Hypothalamus (tissue), 51 donors: ENCODE measurements at places on chromosomes 11 and 22.

DNA sequence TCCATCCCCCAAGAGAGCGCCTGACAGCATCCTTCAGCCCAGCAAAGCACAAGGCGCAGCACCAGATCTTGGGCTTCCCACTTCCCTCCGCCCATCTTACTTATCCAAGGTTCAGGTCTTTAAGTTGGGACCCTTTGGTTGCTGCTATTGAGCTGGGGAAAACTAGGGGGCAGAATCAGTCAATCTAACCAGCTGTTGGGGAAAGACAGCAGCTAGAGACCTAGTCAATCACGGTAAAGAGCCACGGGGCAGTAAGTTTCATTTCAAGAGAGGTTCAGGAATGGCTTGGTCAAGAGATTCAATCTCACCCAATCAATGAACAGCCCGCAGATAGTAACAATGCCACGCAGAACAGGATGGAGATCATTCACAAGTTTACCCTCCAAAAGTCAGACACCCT lies 1.7 kb downstream of the ABTB2 start:
- no peak for DNase-seq

DNA sequence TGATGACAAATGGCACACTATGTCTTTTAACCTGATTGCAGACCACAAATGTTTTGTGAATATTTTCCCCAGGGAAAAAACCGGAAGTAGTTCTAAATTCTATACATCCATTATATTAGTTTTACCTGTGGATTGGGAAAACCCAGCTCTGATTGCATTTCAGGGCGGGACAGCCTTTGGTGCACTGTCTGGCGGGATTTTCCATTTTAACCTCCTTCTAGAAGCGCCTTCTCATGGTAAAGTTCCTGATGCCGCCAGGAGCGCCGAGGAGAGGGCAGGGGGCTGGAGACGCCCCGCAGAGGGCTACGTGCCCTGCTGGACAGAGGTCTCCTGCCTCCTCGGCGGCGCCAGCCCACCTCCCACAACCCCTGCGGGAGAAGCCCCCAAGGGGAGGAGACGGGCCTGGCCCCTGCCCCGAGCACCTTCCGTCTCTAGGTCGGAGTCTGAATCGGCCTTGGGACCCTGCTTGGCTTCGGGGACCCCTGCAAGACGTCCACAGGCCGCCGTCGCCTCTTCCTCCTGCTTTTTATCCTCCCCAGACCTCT lies 1.2 kb upstream of the P2RX6 start:
- no peak for DNase-seq

DNA sequence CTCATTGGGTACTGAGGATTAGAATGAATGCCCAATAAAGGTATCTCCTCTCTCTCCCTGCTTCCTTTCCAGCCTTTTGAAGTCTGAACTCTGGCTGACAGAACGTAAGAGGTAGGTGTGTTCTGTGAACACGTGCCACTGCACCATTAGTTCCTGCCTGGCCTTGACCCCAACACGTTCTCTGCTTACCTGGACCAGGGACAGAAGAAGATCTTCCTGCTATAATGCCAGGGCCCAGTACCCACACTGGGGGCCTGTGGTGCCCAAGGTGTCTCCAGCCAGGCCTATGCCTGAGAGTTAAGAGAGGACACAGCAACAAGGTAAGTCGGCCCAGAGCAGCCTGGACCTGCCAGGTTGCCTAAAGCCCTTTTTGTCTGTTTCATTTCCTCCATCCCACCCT lies 147.7 kb upstream of the TIMP3 start:
- no peak for DNase-seq

GRCh38 chr11:44861849-44862557 lies 88.7 kb downstream of the TP53I11 start:
- DNase-seq = peak; percentile 4

GRCh38 chr11:43712676-43713075 lies 32.1 kb downstream of the HSD17B12 start:
- no peak for DNase-seq

DNA sequence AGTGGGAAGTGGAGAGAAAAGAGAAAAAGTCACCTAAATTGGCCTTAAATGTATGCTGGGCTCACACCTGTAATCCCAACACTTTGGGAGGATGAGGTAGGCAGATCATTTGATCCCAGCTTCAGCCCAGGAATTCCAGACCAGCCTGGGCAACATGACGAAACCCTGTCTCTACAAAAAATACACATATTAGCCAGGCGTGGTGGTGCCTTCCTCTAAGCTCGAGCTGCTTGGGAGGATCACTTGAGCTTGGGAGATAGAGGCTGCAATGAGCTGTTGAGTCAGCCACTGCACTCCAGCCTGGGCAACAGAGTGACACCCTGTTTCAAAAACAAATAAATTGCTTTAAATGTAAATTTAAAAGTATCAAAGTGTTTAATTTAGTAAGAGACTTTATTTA lies 3.9 kb downstream of the CBL start:
- DNase-seq = no peak

- DNase-seq = no peak
These were observed 9.7 kb downstream of the TSPAN32 start for GRCh38 chr11:2311353-2312133.

DNA sequence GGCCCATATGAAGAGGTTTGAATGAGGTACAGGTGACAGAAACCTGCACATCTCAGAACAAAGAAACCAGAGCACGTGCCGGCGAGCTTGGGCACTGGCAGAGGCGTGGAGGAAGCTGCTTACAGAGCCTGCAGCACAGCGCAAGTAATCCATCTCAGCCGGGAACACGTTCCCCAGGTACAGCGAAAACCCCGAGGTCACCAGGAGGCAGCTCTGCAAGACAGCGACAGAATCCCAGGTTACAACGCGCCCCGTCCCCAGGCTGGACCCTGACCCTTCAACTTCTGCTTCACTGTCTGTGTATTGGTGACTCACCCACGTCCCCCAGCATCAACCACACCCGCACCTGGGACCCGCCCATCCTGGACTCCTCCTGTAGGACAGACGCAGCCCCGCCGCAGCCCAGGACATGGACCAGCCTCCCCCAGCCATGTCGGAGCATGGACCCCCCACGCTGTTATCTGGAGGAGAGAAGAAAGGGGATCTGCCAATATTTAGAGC lies 2.2 kb downstream of the MLC1 start:
- DNase-seq = no peak

DNA sequence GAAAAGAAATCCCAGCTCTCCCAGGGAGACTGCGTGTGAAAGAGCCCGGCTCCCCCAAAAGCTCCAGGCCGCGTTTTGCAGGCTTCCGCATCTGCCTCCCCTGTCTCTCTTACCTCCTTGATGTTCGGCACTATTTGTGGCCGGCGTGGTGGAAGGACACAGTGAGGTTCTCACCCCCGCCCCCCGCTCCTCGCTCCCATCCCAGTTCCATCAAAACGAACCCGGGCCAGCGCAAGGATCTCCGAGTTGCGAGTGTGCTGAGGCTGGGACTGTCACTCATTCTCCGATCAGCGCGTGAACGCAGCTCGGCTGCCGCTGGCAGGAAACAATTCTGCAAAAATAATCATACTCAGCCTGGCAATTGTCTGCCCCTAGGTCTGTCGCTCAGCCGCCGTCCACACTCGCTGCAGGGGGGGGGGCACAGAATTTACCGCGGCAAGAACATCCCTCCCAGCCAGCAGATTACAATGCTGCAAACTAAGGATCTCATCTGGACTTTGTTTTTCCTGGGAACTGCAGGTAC lies at the start of gene NCAM1:
Gene NCAM1, plus strand, starts transcription at position 275 of the 523 bp plus-strand sequence.
- DNase-seq = peak; percentile 76

DNA sequence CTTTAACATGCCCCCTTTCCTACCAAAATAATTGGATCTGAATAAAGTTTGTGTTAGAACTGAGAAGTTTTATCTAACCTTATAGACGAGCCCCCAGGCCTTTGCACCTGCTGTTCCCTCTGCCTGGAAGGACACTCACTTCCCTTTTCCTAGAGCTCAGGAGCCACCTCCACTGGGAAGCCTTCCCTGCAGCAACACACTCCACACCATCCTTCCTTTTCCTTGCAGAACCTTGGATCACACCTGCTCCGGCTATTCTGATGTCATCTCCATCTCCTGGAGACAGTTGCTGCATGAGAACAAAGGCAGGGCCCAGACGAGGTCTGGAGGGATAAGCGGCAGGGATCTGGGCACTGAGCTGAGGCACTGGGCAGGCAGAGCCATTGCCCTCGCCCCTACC lies 22.6 kb upstream of the MYOD1 start:
- DNase-seq = no peak

GRCh38 chr22:48256041-48256739 lies 1493.7 kb downstream of the TBC1D22A start:
- no peak for DNase-seq

DNA sequence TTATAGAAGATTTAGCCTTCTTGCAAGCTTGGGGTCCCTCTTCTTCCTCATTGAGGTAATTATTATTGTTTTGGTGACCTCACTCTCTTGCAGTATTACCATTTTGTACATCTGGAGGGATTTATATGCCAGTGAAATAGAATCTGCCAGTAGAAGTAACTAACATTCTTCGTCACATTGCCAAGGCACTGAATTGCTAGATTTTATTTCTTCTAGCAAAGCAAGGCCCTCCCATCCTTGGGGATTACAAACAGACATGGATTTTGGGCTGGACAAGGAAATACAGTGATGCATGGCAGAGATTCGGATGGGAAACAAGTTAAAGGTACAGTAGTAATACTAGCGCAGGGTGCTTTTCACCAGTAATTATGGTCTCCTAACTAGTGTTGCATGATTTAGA lies 7.8 kb downstream of the ADAMTS15 start:
- no peak for DNase-seq

DNA sequence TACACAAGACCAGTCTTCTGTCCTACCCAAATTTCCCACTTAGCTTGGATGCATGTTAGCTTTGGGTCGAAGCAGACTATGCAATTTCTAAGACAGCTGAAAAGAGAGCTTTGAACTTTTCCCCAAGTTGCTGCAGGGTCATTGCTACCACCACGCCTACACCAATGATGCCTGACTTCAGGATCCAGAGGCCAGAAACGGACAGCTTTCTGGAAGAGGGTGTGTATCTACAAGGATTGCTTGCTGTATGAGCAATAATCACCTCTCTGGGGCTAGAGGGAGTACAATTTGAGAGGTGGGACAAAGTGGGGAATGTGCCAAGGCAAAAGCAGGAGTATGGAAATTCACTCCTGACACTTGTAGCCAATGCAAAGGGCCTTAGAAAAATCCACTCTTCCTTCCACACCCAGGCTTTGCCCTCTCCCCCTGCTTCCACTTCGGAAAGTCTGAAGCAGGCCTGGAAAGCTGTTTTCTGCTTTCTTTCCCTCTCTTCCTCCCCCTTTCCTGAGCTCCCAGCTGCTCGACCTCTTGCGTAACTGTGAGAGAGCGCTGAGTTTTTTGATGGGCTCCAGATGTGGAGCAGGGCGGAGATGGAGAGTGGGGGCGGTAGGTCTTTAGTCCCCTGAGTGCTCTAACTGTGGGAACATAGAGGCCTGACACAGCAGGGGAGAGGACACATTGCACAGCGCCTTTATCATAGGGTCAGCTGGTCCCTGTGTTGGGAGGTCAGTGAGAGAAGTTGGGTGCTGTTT lies 2.1 kb upstream of the PHLDB1 start:
- no peak for DNase-seq
